ENCODE measurements at places on chromosomes 7 and 10. TPM values are rescaled to one million over a fixed set of nuclear protein-coding genes. Genes with fewer than 3 reads are reported as not detected.

GRCh38 chr10:120511165-120511564 is 54.1 kb downstream of the PLPP4 start:
- no peak for DNase-seq

- no peak for DNase-seq
These were observed 50.5 kb downstream of the FZD1 start for GRCh38 chr7:91314591-91315323.

Gene INSYN2A
- not detected for total RNA-seq

DNA sequence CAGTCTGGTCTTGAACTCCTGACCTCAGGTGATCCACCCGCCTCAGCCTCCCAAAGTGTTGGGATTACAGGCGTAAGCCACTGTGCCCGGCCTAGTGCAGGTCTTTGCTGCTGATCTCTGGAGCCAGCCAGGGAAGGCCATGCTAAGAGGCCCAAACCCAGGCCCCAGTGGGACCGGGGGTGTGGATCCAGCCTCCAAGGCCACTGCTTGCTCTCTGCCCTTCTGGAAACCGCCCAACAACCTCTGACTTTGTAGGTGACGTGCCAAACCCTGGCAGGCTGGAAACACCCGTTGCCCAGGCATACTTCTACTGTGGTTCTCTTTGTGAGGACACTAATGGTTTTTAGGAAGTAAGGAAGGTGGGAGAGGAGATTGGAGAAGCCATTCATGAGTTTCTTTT is 83.5 kb upstream of the GNA12 start:
- peak; percentile 45 for DNase-seq

- no peak for DNase-seq
These were observed 115.3 kb downstream of the PIP4K2A start for GRCh38 chr10:22599048-22599561.

GRCh38 chr7:74193054-74193453 is 16.8 kb upstream of the LAT2 start:
- no peak for DNase-seq

GRCh38 chr7:94654783-94655125 is 1.2 kb downstream of the SGCE start:
- DNase-seq: no peak

Gene DOCK4
- total RNA-seq: 0.88 TPM

Gene AKR1C4
- not detected for total RNA-seq

DNA sequence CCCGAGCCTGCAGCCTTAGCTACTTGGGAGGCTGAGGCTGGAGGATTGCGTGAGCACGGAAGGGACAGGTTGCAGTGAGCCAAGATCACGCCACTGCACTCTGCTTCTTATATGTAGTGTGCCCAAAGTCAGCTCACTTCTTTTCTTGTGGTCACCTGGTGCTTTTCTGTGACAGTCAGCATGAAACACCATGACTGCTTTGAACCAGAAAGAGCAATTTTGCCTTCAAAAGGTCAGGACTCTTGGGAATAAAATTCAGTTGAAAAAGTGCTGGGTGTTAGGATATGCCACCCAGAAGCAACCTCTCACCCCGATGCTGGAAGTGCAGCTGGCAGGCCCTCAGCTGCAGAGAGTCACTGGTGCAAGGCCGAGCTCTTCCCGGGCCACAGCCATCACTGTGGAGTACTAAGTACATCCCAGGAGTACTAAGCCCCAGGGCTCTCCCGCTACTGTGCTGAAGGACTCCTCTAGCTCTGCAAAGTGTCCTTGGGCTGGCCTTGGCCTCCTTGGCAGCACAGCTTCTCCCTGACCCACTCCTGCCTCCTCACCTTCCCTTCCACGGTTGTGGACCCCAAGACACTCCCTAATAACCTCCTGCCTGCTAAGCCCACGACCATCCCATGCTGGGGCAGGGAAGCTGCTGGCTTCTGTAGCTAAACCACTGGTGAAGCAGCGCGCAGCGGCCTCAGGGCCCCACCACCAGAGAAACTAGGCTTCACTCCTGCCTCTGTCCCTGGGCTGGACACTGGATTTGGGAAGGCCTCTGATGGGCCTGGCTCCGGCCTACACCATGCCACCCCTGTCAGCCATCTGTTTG is 17.6 kb upstream of the GDI2 start:
- no peak for DNase-seq

GRCh38 chr10:22620140-22620857 is 94.1 kb downstream of the PIP4K2A start:
- DNase-seq: no peak

GRCh38 chr10:44853796-44854195 is 57.3 kb upstream of the TMEM72 start:
- DNase-seq: no peak

GRCh38 chr7:28246921-28247461 is 66.4 kb upstream of the JAZF1 start:
- DNase-seq: no peak

Gene ST7
- 3.0 TPM for total RNA-seq

- DNase-seq: no peak
These were observed 113.9 kb downstream of the MYOF start for GRCh38 chr10:93368210-93368609.

GRCh38 chr7:103714376-103714927 is 268.4 kb upstream of the SLC26A5 start:
- DNase-seq: no peak

DNA sequence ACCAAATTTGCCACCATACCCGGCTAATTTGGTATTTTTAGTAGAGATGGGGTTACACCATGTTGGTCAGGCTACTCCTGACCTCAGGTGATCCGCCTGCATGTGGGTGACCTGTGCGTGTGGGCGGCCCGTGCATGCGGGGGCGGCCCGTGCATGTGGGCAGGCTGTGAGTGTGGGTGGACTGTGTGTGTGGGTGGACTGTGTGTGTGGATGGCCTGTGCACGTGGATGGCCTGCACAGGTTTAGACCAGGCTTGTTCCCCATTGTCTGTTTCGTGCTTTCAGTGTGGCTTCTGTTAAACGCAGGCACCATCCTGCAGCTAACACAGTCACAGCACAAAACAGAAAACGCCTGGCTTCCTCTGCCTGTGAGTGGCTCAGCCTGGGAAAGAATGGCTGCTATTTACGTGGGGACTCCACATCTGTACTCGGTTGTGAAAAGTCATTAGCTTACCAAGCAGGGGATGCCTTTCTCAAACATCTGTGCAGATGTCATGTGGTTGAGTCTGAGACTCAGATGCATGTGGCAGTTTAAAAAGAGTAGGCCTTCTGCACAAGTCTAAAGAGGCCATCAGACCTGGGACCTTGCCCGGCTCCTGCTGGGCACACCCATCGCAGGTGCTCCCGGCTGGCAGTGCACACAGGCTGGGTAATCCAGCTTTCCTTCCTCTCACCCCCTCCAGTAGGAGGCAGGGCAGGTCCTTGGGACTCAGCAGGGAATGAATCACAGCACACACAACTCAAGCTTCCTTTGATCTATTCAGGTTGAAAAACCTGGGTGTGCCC is 91.6 kb downstream of the COBL start:
- no peak for DNase-seq

DNA sequence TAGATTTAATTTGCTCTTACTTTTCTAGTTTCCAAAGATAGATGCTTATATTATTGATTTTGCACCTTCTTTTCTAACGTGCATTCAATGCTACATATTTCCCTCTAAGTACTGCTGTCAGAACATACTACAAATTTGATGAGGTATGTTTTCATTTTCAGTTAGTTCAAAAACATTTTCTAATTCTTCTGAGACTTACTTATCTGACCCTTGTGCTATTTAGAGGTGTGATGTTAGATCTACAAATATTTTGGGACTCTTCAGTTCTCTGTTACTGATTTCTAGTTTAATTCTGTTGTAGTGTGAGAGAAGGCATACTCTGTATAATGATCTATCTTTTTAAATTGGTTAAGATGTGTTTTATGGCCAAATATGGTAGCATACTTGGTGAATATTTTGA is 97.8 kb upstream of the TMEM168 start:
- DNase-seq: no peak

DNA sequence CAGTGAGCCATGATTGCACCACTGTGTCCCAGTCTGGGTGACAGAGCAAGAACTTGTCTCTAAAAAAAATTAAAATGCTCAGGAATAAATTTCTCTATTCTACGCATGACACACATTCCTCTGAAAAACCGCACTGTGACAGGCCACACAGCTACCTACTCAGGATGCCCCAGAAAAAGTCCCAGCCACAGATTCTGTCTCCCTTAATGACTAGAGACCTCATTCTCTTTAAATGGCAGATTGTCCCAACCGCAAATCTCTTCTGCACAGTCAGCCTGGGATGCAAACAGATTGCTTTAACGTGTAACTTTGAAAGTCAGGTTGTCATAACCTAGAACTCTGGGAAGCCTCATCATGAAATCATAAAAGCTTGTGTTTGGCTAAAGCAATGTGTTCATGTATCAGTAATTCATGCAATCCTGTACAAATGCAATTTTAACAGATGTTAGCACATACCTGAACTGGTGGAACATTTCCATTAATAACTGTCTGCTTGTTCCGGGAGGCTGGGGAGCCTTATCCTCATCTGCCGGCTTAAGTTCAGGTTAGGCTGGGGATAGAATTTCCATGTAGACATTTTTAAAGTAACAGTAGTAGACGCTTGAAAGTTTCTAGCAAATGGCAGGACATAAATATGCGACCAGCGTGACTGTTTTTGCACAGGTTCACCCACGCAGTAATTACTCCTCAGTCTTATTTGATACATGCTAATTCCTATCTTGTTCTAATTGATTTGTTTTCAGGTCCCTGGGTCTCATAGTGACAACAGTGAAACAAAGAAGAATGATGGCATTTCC is 26.2 kb upstream of the MSRB2 start:
- DNase-seq: no peak

Gene PPP1R3C
- total RNA-seq: not detected

DNA sequence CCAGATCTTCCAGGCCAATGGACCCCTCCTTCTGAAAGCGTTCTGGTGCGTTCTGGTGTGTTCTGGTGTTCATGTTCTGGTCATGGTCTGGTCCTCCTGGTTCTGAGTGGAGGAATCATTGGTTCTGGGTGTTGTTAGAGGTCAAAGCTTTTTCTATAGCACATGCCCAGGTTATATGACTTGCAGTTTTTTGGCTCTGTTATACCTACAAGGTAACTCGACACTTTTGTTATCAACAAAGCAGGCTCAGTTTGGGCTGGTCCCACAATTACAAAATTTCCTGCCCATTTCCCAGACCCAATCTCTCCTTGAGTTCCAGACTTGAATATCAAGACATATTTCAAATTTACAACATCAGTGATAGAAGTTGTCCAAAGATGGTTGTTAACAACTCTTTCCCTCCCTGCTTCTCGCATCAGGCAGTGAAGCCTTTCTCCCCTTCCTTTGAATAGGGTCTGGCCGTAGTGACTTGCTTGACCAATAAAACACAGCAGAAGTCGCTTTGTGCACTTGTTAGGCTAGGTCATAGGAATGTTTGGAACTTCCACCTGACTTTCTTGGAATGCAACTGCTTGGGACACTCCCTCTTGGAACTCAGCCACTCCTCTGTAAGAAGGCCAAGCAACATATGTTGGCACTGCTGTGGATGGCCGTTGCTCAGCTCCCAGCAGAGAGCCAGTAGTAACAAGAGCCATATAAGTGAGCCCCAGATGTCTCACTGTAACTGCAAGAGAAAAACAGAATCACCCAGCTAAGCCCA is 83.1 kb upstream of the STEAP1B start:
- no peak for DNase-seq

Gene KAT6B
- 69.6 TPM for total RNA-seq

DNA sequence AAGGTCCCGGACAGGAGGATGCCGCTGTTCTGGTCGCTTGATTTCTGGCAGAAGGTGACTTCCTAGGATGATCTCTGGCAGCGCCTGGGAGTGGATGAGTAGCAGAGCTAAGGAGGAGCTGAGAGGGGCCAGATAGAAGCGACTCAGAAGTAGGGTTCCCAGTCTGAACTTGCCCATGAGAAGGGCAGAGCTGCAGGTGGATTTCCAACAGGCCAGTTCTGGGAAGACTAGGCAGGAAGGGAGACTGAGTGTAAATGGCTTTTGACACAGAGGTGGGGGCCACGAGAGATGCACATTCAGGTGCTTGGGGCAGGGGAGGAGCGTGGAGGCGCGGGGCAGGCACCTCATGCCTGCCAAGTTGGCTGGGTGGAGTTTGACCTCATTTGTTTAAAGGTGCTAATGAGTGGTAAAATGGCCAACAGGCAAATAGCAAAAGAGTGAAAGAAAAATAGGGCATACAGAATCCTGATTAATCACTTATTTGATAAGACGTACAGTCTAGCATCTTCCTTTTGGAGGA is 58.8 kb downstream of the SHH start:
- no peak for DNase-seq

Gene SDK1
- total RNA-seq: 0.11 TPM

Gene SPDYE2
- total RNA-seq: 1.0 TPM

DNA sequence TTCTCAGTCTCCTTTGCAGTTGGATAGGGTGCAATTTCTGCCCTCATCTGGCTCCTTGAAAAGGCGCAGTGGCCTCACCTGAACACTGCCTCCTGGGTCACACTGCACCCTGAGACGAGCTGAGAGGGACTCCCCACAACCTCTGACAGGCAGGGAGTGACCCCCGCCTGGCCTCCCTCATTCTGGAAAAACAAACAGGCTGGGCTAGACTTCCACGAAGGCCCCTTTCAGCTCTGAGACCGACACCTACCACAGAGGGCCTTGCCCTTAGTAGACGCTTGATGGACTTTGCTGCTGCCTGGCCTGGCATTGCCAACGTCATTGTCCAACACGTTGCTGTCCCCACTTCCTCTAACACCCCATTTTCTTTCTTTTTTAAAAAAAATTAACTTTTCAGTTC is 8.6 kb downstream of the FAM241B start:
- no peak for DNase-seq

DNA sequence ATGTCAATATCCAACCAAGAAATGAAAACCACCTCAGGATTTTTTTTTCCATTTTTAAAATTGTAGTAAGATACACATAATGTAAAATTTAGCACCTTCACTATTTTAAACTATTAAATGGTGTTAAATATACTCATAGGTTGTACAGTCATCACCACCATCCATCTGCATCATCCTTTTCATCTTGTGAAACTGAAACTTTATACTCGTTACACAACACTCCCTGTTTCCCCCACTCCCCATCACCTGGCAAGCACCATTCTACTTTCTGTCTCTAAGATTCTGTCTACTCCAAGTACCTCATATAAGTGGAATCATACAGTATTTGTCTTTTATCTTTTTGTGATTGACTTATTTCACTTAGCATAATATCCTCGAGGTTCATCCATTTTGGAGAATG is 335.2 kb upstream of the NPSR1 start:
- DNase-seq: no peak

Gene FAM25A
- not detected for total RNA-seq

Gene MYL7
- total RNA-seq: not detected

- DNase-seq: no peak
These were observed 230.8 kb upstream of the FERD3L start for GRCh38 chr7:19375976-19376375.

DNA sequence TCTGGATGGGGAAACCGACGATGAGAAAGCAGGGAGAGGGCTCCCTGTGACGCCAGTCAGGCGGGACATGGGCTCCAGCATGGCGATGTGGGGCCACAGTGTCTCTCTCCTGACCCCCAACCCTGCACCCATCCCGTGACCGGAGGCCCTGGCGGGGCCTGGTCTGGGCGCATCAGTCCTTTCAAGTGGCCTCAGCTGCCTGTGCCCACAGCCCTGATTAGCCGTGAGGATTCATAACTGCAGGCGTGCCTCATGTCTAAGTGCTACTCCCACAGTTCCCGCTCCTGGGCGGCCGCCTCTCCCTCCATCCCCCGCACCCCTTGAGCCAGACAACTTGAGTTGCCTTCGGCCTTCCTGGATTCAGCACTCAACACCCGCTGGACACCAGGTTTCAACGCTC is 240.8 kb downstream of the ELFN1 start:
- DNase-seq: no peak

- no peak for DNase-seq
These were observed 75.0 kb downstream of the PDGFA start for GRCh38 chr7:444606-445005.

Gene TACC2
- not detected for total RNA-seq

Data from naive thymus-derived CD8-positive, alpha-beta T cell (primary cell).